ENCODE measurements at places on chromosomes 16 and 17.

DNA sequence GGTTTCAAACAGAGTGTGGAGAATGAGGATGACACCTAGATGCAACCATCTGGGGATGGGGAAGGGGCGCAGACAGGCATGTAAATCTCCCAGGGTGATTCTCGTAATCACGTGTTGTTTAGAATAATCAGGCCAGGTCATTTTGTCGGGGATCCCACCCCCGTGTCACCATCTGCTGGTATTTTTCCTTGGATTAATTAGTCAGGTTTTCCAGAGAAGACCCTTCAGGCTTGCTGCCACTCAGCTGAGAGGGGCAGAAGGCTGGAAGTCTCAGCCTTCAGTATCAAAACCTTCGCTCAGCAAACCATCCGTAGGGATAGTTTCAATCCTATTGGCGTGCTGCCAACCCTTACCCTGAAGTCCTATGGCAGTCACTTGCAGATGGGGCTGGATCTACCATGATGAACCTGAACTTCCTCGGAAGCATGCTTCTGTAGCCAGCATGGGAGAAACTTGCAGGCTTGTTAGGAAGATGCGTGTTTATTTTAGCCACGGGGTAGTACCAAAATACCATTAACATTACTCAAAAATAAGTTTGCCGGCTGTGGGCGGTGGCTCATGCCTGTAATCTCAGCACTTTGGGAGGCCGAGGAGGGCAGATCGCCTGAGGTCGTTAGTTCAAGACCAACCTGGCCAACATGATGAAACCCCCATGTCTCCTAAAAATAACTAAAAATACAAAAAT lies 7.5 kb upstream of the ADCY9 start:
- DNase-seq: no peak

DNA sequence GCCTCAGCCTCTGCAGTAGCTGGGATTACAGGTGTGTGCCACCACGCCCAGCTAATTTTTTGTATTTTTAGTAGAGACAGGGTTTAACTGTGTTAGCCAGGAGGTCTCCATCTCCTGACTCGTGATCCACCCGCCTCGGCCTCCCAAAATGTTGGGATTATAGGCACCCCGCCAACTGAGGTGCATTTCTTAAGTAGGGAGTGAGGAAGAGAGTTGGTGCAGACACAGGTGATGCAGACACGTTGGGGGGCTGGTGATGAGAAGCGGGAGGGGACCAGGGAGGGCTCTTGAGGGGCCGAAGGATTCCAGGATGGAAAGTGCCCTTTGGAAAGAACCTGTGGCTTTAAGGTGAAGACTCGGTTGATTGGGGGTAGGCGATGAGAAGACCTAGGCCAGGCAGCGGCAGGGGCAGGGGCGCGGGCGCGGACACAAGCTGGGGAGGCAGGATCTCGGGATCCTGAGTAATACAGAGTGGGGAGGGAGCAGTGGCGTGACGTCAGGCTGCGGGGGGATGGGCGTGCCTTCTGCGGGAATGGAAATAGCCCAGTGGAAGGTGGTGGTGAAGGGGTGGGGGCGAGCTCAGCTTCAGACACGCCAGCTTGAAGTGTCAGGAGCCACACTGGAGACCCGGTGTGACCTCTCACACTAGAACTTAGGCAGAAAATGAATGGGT lies 2.5 kb upstream of the ATP6V0C start:
- DNase-seq: no peak

GRCh38 chr17:27526604-27527002 lies 70.4 kb downstream of the KSR1 start:
- no peak for DNase-seq

DNA sequence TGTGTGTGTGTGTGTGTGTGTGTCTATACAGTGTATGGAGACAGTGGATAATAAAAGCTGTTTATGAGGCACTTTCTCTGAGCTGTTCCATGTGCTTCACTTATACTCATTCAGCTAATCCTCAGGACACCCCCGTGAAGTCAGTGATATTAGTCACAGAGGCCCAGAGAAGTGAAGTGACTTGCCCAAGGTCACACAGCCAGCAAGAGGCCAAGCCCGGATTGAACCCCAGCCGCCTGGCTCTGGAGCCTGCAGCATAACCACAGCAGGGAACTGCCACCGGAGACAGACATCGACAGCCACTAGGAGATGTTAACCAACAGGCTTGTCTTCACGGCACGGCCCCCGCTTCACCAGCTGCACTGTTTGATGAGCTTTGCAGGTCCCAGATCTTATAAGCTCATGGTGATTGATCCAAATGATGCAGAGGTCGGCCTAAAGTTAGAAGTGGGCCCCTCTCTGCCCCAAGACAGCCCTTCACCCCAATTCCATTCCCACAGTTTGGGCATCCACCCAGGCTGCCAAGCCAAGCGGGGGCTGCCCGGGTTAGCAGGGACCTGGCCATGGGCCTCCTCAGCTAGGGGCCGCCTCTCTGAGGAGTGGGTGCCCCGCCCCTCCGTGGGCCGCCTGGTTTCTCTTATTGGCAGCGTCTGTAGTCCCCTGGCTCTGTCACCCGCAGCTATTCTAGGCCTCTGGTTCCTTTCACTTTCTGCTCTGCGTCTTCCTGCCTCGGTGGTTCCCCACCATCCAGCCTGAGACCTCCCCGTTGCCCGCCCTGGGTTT lies 30.9 kb downstream of the SOCS1 start:
- no peak for DNase-seq

DNA sequence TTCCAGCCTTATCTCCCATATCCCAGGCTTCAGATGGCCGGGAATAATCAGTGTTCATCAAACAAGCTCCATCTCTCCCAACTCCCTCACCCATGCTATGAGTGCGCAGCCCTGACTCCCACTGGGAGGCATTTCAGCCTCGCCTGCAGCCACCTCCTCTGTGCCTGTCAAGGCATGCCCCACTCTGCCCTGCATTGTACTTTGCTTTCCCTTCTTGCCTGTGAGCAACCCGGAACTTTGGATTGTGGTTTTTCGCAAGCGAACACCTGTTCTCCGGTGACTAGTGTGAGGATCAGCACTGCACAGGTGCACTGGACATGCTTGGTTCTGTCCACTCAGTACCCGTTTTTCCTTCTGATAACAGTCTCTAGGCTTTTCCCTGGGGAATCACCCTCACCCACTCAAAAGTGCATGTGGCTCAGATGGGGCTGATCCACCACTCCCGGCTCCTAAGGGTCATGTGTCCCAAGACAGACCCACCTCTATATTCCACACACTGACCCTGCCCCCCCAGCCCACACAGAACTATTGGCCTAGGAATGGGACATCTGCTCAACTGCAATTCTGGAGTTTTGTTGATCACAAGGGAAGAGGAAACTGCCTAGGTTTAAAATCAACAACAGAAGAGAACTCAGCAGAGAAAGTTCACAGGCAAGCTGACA lies 9.1 kb downstream of the CHST6 start:
- no peak for DNase-seq

DNA sequence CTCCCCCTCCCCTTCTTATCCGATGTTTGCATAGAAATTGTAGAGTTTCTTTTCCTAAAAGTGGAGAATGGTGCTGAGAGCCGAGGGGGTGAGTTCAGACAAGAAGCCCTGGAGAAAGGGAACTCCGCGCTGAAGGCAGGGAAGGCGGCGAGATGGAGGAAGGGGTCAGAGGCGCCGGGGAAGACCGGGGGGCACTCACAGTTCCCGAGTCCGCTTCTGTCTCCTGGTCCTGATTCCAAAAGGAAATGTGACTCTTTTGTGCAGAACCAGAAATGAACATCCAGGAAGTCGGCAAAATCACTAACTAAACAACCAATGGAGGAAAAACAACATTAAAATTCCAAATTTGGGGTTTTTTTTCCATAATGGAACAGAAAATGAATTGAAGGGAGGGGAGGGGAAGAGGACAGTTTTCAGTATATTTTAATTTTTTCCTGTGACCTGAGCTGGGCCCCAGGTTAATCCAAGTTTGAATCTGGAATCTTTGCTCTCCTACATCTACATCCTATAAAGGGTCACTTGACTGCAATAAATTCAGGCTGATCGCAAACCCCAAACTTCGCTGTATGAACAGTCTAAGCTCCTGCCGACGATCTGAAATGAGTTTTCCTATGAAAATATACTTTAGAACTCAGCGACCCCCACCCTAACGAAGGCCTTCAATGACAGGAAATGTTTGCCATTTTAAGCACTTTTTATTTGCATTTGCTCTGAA lies 252.3 kb downstream of the C16orf95 start:
- no peak for DNase-seq

GRCh38 chr16:49704586-49705155 lies 151.2 kb downstream of the ZNF423 start:
- no peak for DNase-seq

DNA sequence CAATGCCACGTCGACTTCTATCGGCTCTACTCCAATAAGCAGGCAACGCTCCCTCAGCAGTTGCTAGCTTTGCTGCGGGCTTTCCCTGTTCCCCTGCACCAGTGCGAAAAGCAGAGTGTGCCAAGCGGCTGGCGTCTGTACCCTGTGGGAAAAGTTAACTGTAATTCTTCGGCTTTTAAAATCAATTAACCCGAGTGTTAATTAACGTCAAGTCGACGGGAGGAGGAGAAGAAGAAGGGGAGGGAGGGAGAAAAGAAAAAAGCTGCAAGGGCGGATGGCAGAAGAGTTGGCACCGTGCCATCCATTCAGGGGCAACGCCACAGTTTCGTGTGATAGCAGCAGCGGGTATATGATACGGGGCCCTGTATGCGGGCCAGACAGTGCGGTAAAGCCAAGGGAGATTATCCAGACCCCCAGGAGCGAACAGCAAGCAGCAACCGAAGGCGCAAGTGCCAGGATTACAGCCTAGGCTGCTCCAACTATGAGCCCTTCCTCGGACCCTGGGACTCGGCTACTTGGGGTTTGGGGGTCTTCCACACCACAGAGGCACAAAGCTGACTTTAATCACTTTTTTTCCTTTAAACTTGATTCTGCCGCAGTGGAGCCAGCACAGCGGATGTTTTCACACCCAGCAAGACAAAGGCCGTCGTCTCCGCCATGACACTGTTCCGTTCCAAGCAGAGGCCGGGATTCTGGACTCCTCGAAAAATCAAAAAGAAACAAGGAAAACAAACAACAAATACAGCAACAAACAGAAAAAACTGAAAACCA lies 253.8 kb upstream of the PMFBP1 start:
- DNase-seq: no peak

DNA sequence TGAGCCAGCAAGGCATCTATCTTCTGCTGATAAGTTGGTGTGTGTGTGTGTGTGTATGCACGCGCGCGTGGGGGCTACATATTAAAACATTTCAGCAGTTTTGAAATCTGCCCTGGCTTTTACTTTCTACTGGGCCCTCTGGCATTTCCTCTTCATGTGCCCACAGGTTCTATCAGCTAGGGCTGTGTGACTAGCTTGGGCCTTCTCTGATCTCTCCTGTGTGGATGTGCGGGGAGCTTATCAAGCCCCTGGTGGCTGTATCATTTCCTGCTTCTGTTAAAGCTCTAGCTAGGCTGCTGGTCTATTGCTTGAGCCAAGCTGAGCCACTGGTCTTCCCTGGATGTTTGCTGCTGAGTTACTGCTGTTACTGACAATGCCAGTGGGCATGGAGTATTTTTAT lies 132.5 kb downstream of the AATF start:
- no peak for DNase-seq

- DNase-seq: no peak
These were observed 22.6 kb downstream of the SCNN1B start for GRCh38 chr16:23324727-23325126.

GRCh38 chr16:85819245-85819644 lies 19.8 kb downstream of the COX4I1 start:
- DNase-seq: peak; percentile 57

GRCh38 chr16:9311303-9311954 lies 220.0 kb downstream of the HAPSTR1 start:
- DNase-seq: no peak

DNA sequence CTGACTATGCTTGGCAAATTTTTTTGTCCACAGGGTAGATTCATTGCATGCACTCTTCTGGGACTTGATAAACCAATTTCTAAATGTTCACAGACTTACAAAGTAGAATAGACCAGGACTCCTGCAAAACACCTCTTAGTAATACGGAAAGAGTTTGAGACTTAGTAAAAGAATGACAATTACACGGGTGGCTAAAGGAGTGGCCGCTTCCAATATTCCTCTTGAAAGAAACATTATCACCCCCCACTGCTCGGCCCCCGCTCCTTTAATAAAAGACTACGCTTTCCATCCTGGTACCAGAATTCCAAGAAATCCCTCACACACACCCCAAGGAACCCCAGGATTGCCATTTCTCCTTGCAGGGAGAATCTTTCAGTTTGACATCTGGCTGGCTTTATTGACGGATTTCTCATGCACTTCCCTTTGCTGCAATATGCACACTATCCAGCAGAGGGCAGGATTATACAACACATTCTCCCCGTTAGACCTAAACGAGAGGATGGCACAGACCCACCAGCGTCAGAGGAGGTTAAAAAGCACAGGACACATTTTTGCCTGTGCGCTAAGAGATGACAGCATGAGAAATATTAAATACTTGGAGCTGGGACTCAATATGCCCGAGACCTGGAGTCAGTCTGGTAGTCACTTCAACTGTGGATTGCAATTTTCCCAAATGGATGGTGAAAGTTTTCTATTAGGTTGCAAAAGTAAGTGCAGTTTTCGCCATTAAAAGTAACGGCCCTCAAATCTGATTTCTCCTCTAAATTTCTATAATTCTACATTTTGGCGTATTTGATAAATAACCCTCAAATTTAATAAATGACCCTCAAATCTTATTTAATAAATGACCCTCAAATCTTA lies 46.6 kb upstream of the NUDT7 start:
- no peak for DNase-seq

- no peak for DNase-seq
These were observed 33.6 kb downstream of the PRPSAP2 start for GRCh38 chr17:18891541-18891940.

- no peak for DNase-seq
These were observed 19.8 kb downstream of the MAPT start for GRCh38 chr17:45914047-45914717.

GRCh38 chr17:50052241-50052796 lies 3.6 kb upstream of the ITGA3 start:
- no peak for DNase-seq

DNA sequence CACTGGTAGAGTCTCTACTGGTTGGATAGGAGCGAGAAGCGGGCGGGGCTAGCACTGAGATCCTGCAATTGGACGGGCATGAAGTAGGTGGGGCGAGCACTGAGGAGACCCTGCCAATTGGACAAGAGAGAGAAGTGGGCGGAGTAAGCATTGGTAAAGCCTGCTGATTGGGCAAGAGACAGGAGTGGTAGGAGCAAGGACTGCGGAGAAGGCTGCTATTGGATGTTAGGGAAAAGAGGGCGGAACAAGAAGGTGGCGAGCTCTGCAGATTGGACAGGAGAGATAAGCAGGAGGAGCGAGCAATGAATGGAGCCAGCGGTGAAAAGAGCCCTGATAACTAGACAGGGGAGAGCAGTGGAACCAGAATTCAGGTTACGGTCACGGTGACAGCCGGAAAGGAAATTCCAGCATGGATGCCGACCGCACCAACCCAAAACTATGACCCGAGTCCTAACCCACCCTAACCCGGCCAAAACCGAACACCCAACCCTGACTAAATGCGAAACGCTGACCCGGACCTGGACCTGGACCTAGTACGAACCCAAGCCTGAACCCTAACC lies 4.8 kb downstream of the SCGB1C2 start:
- DNase-seq: no peak

GRCh38 chr16:8565498-8565897 lies 24.8 kb downstream of the TMEM114 start:
- DNase-seq: no peak

- no peak for DNase-seq
These were observed 2.5 kb upstream of the RAB11FIP4 start for GRCh38 chr17:31388770-31389656.

Measured in amniotic stem cell (primary cell).